Inflammatory macrophage treated with lipopolysaccharide for 4 hours (primary cell): ENCODE measurements at places on chromosomes 1 and 21.
A peak's percentile ranks its signal among the peaks of the same experiment; 100 is the strongest.

DNA sequence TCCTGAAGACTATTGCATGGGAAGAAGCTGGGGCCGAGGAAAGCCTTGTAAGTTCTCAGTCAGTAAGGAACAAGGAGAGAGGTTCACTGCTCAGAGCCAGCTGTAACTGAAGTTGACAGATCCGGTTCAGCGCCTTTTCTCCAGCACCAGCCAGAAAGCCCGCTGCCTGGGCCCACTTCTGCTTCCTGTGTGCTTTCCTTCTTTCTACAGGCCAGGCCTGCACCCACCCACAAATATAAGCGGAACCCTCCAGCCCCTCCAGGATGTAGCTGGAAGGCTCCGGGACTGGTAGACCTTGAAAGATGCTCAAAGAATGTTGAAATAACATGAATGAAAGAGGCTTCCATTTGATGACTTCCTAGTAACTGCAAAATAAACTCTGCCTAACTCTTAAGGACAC, 38.8 kb downstream of the PARP1 start:
- DNase-seq = no peak

DNA sequence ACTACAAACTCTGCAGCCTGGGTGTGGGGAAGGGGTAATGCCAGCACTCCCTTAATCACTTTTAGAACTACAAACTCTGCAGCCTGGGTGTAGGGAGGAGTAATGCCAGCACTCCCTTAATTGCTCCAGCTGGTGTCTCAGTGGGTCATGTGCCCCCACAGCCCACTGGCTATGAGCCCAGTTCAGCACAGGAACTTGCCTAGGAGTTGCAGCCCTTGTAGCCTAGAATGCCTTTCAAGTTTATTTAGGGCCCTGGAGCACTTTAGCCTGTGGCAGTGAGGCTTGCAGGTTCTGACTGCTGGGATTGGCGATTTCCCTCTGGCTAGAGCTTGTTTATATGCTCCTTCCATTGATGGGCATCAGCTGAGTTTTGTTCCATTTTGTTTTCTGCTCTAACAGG, 17.1 kb downstream of the VN1R5 start:
- DNase-seq = no peak

DNA sequence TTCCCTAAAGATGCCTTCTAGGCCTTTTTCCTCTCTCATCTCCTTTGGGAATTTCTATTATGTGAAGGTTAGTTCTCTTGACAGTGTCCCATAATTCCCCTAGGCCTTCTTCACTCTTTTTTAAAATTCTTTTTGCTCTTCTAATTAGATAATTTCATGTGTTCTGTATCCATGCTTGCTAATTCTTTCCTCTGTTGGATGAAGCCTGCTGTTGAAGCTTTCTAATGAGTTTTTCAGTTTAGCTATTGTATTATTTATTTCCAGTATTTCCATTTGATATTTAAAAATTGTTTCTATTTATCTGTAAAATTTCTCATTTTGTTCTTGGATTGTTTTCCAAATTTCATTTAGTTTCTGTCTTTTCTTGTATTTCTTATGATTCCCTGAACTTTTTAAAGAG, 28.5 kb upstream of the FAM163A start:
- DNase-seq = no peak

- peak; percentile 34 for DNase-seq
Measured at GRCh38 chr1:54248966-54249365, 49.0 kb downstream of the MRPL37 start.

DNA sequence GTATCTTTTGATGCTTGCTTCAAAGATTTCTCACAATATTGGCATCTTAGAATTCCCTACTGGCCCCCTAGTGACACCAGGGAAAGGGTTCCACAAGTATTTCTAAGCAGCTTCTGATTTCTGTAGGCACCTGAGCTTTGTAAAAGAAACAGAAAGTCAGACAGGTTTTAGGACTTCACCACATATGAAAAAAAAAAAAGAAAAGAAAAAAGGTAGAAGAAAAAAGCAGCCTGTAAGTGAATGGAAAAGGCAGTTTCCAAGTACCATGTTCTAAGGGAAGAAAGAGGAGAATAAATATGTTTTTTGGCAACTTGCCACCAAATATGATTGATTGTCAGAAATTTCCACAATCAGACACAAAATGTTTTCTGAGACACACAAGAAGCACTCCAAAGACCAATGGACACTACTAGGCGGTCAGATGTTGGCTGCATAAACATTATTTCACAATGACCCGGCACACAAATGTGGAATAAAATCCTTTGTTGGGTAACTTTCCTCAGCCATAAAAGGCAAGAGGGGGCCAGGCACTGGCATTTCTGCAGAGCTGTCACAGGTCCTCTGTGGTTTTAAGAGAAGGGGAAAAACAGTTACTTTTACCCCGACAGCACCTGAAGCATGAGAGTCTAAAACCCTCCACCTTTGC, 12.7 kb upstream of the CPLANE2 start:
- DNase-seq = peak; percentile 50

GRCh38 chr21:26845066-26845758, at the start of gene ADAMTS1:
TSS of gene ADAMTS1 (minus strand) at chr21:26845409. CDS start at chr21:26844954, 455 bp downstream.
- no peak for DNase-seq

DNA sequence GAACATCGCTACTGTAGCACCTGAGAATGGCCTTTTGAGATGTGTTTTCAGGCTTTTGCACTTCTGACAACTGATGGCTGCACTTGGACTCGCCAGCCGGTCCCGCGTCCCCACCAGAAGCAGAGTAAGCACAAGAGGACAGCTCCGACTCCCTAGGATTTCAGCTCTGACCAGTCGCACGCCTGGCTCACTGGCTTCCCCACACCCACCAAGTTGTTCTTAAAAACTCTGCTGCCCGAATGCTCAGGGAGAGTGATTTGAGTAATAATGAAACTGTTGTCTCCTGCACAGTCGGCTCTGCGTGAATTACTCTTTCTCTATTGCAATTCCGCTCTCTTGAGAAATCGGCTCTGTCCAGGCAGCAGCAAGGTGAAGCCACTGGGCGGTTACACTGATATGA, 40.2 kb upstream of the NLRP3 start:
- no peak for DNase-seq

GRCh38 chr1:101170506-101171050, 66.2 kb upstream of the S1PR1 start:
- DNase-seq = no peak

DNA sequence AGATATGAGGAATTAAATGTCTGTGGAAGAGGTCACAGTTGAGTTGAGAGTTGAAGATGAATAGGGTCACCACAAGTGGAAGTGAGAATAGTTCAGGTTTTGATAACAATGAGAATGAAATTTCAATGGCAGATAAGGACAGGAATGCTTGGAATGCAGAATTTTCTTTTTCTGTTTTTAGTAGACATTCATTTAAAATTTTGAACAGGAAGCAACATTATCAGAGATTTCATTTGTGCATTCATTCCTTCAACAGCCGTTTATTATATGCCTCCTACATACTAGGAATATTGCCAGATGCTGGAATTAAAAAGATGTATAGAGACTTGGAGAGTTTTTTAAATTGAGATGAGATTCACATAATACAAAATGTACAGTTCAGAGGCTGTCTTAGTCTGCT, 126.8 kb downstream of the ITSN1 start:
- no peak for DNase-seq

DNA sequence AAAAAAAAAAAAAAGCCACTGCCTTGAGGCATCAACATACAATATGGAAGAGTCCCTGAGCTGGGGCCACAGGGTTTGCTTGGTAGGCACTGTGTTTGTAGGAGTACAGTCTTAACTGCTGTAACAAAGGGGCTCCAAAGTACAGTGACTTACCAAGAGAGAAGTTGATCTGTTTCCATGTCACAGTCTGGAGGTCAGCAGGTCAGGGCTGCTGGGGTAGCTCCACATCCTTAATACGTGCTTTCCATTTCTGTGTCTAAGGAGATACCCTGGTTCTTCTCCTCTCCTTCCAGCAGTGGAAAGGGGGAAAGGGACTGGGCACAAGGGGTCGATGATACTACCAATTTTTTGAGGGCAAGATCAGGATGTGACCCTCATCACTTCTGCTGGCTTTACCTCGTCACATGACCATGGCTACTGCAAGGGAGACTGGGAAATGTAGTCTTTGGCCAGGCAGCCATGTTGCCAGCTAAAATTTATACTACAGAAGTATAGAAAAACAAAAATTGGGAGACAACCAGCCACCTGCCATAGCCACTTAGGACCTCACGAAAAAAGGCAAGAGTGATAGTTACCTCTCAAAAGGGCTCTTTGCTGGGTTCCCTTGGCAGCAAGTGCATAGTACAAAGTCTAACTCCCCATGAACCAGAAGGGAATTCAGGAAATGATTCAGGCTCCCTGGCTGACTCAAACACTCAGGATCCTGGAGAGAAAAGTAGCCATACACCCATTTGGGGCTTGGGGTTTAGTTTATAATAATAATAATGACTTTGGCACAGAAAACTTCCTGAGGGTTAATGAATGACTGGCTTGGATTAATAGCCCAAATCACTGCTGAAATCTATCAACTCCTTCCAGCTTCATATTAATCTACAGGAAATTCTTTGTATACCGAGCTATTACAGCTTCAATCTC, 52.7 kb upstream of the ATP5PO start:
- DNase-seq = no peak

- no peak for DNase-seq
Measured at GRCh38 chr1:229318056-229318455, 24.8 kb downstream of the CCSAP start.

DNA sequence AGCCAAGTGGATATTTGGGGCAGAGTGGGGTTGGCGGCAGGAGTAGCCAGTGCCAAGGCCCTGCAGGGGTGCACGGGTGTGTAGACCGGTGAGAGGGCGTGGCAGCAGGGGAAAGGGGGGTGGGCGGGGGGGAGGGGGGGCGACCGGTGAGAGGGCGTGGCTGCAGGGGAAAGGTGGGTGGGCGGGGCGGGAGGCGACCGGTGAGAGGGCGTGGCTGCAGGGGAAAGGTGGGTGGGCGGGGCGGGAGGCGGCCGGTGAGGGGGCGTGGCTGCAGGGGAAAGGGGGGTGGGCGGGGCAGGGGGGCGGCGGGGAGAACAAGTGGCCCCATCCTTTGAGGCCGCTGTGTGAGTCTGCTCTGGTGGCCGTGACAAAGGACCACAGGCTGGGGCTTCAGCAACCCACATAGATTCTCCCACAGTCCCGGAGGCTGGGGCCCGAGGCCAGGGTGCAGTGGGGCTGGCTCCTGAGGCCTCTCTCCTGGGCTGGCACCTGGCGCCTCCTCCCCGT, 25.8 kb downstream of the RRP1 start:
- DNase-seq = no peak

GRCh38 chr1:179175011-179175841, 54.3 kb downstream of the ABL2 start:
- peak; percentile 95 for DNase-seq

- peak; percentile 54 for DNase-seq
Measured at GRCh38 chr1:84758968-84759491, 68.8 kb upstream of the SSX2IP start.

DNA sequence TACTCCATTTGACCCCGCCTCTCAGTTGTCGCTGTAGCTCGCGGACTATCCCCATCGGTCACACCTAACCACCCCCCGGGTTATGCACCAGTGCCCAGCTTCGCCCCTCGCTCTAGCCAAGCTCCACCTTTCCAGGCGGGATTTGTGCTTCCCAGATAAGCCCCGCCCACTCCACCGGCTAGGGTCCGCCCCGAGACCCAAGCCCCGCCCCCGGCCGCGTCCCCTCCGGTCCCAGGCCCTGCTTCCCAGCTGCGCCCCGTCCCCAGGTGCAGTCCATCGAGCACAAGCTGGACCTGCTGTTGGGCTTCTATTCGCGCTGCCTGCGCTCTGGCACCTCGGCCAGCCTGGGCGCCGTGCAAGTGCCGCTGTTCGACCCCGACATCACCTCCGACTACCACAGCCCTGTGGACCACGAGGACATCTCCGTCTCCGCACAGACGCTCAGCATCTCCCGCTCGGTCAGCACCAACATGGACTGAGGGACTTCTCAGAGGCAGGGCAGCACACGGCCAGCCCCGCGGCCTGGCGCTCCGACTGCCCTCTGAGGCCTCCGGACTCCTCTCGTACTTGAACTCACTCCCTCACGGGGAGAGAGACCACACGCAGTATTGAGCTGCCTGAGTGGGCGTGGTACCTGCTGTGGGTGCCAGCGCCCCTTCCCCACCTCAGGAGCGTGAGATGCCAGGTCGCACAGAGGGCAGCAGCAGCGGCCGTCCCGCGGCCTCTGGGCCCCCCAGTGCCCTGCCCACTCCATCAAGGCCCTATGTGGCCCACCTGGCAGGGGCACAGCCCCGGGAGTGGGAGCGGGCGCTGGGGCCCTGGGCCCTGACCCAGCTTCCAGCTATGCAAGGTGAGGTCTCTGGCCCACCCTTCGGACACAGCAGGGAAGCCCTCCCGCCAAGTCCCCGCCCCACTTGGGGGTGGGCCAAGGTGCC, 23.9 kb downstream of the CITED4 start:
- DNase-seq = no peak
